ENCODE measurements at places on chromosomes 1 and 21.

DNA sequence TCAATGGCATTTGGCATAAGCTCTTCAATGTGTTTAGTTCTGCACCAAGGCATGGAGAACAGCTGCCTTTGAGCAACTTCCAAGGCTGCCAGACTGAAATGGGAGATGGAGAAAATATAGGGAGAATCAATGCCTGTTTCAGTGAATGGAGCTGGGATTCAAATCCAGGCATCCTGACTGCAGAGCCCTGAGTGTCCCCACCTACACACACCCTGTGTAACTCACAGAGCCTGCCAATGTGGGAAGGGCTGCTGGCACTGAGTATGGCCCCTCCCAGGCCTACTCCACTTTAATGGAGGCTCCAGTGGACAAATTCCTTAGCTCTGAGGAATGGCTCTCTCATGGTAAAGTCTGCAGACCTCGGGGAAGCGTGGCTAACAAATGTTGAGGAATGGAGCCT is 145.6 kb upstream of the TNR start:
- DNase-seq = no peak

- peak; percentile 33 for DNase-seq
Measured at GRCh38 chr1:168234846-168235547, 9.2 kb downstream of the SFT2D2 start.

GRCh38 chr1:41689558-41689981 is 205.1 kb upstream of the EDN2 start:
- DNase-seq = no peak

DNA sequence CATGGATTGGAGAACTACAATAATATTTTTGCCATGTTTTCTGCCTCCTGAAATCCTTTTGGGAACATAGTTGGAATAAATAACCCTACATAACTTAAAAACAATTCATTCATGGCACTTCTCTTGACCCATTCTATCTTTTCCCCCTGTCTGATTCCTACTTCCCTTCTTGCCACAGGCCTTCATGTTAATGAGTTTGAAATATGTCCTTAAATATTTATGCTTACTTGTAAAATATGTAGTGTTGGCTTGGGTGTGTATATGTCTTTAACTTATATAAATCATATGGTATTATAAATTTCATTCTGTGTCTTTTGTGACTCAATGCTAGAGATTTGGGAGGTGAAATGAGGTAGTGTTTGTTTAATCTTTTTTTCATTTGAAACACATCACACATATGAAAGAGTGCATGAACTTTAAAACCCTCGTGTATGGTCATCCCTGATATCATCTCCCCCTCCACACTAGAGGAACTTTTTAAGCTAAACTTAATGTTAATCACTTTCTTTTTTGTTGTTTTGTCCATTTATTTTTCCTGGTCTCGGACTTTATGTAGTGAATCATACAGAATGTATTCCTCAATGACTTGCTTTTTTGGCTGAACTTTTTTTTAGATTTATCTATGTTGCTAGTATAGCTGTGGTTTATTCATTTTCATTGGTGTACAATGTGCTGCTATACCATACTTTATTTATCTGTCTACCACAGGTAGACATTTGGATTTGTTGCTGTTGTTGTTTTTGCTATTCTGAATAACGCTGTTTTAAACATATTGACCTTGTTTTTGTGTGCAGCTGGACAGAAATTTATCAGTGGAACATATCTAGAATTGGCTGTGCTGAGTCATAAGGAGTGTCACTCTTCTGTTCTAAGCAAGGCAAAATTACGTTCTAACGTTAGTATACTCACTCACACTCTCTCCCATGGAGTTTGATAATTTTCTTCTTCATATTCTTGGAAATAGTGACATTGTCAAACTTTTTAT is 441.6 kb downstream of the PLPP3 start:
- no peak for DNase-seq

- DNase-seq = no peak
Measured at GRCh38 chr1:161510477-161510876, 5.2 kb downstream of the FCGR2A start.

- DNase-seq = no peak
Measured at GRCh38 chr1:204882479-204882878, 11.8 kb downstream of the NFASC start.

GRCh38 chr21:34877485-34878128 is 171.5 kb downstream of the RUNX1 start:
- no peak for DNase-seq

DNA sequence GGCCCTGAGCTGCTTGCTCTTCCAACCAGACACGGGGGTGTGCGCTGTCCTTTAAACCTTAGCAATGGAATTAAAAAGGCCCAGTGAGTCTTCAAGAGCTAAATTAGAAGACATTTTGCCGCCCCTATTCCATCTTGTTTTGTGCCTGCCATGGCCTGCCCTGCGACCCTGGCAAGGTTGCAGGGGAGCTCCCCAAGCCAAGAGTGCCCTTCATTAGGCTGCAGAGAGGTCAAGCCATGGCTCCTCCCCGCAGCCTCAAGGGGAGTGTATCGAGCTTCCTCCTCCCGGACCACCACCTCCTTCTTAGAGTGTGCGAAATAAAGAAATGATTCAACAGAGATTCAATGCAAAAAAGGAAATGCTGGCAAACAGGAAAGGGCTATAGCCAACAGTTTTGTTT is 256.2 kb downstream of the DYRK1A start:
- DNase-seq = no peak

- DNase-seq = no peak
Measured at GRCh38 chr1:24157918-24158481, 15.1 kb upstream of the IL22RA1 start.

DNA sequence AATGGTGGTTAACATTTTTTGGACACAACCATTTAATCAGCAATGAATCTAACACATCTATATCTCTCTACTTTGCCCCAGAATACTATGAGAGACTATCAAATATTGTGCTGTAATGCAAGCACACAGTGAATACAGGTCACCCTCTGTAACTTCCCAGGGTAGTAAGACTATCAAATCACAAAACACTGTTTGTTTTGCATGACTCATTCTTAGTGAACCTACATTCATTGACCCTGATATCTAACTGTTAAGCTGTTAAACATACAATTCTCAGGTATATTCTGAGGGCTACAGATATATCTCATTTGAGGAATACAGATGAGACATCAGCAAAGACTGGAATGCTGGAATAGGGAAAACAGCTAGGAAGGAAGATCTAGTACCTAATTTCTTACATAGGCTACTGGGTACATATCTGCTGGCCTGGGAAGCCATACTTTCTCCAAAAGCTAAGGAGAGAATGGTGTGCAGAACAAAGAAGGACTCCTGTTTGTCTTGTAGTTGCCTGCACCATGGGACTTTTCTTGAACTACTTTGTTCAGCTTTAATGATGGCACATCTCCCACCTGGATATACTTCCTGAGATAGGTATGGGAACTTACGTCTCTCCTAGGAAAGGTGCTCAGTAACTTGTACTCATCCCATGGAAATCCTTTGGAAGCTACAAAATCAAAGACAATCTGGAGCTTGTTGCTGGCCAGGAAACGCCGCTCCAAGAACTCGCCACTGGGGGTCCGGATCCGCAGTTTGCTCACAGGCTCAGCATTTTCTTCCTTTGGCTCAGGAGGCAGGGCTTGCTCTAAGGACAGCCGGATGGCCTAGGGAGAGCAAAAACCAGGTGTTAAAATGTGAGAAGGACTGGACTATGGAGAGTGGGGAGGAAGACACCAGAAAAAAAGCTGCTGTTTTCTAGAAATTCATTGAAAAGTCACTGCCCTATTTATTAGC is 51.9 kb upstream of the DMRTA2 start:
- DNase-seq = no peak

DNA sequence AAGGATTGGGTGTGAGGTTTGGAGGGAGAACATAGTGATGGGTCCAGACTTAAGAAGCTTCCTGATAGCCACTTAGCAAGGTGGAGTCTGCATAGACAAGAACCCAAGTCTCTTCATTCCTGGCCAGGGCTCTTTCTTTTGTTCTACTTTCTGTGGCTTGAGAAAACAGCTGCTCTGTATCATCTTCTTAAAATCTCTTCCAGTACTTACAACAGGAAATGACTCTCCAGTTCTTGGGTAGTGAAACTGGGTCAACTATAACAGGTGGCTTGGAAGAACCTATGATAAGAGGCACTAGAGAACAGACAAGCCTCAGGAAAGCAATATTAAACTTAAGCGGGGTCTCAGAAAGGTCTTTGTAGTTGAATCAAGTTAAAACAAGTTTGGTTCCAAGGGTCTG is 148.1 kb upstream of the USP24 start:
- DNase-seq = peak; percentile 8

DNA sequence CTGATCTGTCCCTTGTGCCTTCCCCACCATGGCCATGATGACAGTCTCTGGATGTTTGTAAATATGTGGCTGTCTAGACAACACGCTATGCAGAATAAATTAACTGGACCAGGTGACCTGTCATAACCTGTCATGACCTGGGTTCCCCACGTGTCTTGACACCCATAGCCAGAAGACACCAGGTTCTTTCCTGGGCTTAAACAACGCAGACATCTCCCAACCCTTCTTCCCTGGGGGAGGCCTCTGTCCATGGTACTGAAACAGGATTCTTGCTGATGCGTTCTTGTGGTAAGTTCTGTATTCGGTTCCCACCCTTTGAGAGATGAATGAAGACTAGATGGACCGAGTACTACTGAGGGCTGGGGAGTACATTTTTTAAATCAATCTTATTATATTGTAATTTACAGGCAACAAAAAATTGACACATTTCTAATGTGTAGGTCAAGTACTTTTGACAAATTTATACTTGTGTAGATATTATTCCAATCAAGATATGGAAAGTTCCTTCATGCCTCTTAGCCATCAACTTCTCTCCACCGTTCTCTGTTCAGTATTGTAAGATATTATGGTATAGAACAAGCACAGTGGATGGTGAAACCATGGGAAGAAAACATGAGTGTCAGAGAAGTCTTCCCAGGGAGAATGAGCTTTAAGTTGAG is 738.8 kb downstream of the PTPRU start:
- no peak for DNase-seq

DNA sequence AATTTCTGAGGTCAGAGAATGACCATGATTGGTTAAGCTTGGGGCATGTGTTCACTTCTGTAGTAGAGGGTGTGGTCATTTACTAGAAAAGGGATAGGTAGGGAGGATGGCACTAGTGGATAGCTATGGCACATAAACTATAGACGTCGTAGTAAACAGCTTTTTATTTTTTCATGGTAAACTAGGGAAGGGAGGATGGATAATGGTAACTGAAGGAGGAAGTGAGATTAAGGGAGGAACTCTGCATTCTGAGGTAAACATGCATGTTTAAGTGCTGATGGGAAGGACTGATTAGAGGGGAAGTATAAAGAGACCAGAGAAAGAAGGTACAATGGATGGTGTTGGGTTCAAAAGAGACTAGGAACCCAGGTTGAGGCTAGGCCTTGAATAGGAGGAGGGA is 26.9 kb downstream of the PTGS2 start:
- no peak for DNase-seq

- no peak for DNase-seq
Measured at GRCh38 chr1:68330391-68330790, 98.1 kb upstream of the WLS start.

GRCh38 chr1:60947367-60947766 is 135.0 kb upstream of the NFIA start:
- DNase-seq = no peak

DNA sequence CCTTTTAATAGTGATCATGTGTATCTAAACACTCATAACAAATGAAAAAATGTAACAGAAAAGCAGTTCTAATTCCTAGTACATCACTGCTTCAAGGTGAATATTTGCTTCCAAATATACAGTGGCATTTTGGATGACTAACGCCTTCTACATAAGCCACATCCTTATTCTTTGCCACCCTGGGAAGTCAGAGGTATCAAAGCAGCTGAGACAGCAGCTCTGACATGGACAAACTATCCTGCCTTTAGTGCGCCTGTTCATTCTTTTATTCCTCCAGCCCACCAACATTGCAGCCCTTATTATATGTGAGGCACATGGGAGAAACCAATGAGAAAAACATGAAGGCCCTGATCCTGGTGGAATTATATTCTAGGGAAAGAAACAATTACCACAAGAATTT is 183.0 kb downstream of the APP start:
- no peak for DNase-seq

DNA sequence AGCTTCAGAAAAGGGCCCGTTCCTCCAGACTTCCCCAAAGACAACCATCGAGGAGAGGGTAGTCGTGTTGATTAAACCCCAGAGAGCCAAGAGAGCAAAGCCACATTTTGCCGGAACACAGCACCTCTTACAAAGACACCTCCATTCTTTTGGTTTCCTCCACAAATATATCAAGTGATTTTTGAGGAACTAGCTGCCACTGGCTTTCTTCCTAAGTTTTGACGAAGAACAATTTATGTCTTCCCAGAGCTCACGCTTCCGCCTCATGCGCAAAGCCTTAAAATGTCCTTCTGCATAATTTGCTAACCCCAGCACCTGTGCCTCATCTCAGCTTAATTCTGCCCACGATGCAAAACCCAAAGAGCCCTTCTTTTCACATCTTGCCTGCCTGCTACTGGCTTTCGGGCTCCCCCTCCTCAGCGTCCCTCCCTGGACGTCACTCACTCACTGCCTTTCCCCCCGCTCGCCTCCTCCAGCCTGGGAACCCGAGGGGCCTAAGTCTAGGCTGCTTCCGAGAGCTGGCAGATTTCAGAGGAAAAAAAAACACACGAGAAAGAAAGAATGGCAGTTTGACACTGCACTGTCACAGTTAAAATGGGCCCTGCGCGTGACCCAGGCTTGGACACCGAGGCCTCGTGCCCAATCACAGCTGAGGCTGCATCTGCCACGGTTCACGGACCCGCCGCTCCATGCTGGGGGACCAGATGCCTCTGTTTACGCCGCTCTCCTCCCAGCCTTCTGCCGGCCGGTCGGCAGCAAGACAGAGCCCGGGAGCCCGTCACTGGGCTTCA is 77.6 kb upstream of the IFNAR2 start:
- DNase-seq = no peak

- peak; percentile 15 for DNase-seq
Measured at GRCh38 chr1:174153085-174153824, 6.1 kb upstream of the RABGAP1L start.

GRCh38 chr1:117372863-117373412 is 5.7 kb downstream of the MAN1A2 start:
- no peak for DNase-seq

DNA sequence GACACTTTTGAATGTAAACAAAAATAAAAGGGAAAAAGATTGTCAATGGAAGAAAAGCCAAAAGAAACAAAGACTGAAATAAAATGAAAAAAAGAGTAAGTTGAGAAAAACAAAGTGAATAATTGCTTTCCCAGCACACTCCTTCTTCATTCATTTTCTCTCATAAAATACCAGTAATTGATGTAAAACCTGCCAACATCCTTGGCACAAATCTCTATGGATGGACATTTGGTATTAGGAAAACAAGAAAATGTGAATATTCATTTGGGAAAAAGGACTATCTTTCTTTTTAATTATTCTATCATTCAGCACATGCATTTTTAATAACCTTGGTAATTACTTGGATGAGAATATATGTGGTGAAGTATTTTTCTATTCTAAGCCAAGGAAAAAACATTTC is 204.4 kb upstream of the TNR start:
- no peak for DNase-seq
